ENCODE measurements at places on chromosomes 1 and 21.

DNA sequence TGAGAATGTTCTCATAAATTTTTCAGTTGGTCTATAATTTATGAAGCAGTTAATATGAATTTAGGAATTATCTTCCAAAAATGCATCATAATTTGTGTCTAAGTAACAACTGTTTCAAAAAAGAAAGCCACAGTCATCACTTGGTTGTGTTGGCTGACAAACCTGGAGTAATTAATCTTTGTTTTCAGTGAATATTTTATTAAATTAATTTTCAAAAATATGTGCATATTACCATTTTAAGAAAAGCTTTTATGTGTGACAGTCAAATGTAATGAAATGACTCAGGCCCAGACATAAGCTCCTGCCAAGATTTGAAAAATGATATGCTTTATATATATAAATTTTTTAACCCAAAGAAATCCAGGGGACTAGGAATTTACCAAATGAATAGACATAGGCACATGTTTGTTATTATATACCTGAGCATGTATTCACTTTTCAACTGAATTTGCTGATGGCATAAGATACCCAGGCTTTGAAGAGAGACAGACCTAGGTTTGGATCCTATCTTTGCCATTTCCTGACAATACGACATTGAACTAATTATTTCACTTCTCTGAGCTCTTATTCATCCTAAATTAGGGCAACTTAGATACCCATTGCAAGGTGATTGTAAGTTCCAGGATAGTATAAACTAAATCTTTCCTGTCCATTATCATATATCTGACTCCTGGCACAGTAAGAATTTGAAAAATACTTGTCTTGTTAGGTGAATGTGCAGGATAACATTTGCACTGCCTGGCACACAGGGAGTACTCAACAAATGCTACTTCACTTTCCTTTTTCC, 729.5 kb upstream of the ADGRL2 start:
- DNase-seq, result no peak

- no peak for DNase-seq
These were observed 25.2 kb upstream of the TTC22 start for GRCh38 chr1:54826226-54826816.

DNA sequence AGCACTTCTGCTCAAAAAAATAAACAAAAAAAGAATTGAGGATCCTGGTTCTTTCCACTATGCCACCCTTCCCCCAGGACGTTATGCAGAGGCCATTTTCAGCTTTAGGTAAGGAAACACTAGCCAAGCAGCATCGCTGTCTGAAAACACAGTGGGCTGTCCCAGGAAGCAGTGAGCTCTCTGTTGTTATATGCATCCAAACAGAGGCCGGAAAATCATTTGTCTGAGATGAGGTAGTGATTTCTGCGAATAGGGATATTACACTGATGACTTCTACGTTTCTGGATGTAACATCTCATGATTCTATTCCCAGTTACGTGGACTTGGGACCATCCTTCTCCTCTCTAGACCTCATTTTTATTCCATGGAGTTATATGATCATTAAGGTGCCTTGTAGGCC, 137.2 kb downstream of the OMA1 start:
- no peak for DNase-seq

GRCh38 chr1:108584428-108584856, 24.5 kb downstream of the EEIG2 start:
- peak; percentile 77 for DNase-seq

- peak; percentile 76 for DNase-seq
These were observed 48.3 kb upstream of the TDRD10 start for GRCh38 chr1:154453574-154454352.

GRCh38 chr1:26259005-26259404, 20.9 kb upstream of the SH3BGRL3 start:
- peak; percentile 40 for DNase-seq

DNA sequence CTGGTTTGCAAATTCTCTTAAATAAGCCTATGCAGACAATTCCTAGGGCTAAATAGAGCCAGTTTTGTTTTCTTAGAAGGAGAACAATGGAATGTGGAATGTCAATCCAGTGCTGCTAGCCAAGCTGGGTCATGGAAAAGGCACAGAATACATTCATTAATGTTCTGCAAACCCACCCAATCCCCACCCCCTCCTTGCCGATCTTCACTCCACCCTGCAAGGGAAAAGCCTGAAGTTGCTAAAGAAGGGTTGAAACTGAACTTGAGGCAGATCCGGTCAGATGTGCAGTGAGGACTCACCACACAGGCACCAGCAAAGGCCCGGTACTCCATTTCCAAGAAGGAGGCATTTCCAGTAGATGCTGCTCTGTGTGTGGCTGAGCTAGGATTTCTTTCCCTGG, 179.6 kb downstream of the PLPP3 start:
- no peak for DNase-seq

DNA sequence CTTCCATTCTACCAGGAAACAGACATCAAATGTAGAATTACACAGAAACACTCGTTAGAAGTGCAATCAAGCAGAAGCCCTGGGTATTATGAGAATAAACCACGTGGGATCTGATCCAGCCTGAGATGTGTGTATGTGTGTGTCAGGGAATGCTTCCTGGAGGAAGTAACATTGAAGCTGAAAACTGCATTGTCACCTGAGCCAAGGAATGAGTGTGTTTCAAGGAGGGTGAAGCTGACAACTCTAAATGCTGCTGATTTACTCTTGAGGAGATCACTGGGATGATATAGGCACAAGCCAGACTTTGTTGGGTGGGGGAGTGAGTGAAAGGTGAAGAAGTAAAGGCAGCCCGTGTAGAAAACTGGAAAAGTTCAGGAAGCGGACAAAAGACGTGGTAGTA, 27.6 kb downstream of the FAAH start:
- DNase-seq, result no peak

- DNase-seq, result no peak
These were observed 9.8 kb downstream of the TNFRSF18 start for GRCh38 chr1:1196431-1197187.

DNA sequence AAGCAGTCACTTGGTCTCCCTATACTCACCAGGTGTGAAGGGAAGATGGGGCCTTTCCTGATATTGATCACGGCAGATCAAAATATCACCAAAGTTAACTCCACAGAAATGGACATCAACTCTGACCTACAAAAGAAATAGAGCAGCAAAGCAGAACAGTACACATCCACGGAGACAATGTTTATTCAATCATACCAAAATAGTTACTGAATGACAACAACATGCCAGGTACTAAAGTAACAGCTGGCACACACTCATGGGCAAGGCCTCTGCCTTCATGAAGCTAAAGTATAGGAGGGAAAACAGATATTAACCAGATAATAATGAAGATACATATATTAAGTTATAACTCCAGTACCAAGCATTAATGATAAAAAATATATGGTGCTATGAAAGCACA, 59.2 kb upstream of the RASAL2 start:
- DNase-seq, result no peak

DNA sequence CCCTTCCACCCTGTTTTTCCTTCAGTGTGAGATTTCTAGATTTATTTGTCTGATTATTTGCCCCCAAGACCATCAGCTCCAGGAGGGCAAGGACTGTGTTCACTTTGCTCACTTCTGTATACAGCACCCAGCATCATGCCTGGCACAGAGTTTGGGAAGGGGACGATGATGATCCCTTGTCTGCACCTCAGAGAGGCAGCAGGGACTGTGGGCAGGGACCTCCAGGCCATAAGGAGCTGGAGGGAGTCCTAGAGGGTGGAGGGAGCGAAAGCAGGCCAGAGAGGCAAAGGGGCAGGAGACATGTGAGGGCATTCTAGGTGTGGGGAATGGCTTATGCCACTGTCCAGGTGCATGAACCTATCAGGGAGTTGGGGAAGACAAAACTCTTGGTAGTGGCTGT, 32.8 kb downstream of the H3-3A start:
- no peak for DNase-seq
